ENCODE measurements at places on chromosomes 3 and 15.

GRCh38 chr3:59374818-59375211, 325.0 kb upstream of the CFAP20DC start:
- no peak for DNase-seq

GRCh38 chr3:118525077-118525476, 509.6 kb downstream of the IGSF11 start:
- no peak for DNase-seq

DNA sequence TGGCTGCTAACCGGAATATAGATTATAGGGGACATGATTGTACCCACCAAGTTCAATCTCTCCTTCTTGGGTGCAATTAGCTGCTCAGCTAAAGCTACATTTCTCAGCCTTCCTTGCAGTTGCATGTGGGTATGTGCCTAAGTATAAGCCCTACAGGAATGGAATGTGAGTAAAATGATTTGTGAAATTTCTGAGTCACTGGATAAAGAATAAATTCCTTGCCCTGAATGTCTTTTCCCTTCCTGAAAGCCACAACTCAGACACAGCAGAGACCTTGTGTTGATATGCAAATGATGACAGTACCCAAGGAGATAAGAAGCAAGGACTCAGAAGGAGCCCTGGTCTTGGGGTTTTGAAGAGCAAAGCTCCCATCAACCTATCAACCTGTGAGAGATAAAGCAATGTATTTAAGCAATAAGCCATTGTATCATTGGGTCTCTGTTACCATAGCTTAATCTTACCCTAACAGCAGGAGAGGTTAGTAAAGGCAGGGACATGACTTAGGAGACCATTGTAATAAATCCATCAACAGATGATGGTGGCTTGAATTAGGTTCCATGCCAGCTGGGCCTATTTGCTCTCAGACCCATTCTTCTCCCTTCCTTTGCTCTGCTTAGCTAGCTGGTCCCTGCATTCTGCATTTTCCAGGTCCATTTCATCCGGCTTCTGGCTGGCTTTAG, 25.6 kb upstream of the ZNF280D start:
- no peak for DNase-seq

- peak; percentile 50 for DNase-seq
Observed at GRCh38 chr3:123028233-123028828, 768 bp upstream of the SEMA5B start.

DNA sequence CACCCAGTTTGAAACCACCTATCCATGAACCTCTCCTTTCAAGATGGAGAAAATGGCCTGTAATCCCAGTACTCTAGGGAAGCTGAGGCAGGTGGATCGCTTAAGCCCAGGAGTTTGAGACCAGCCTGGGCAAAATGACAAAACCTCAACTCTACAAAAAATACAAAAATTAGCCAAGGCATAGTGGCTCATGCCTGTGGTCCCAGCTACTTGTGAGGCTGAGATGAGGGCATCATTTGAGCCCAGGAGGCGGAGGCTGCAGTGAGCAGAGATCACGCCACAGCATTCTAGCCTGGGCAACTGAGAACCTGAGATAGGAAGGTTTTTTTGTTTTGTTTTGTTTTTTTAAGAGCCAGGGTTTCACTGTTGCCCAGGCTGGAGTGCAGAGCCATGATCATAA, 5.4 kb downstream of the TKT start:
- DNase-seq: no peak

- DNase-seq: no peak
Observed at GRCh38 chr3:64049136-64049535, 25.8 kb upstream of the PSMD6 start.

- no peak for DNase-seq
Observed at GRCh38 chr3:55270976-55271375, 216.1 kb downstream of the WNT5A start.

- DNase-seq: no peak
Observed at GRCh38 chr3:116267116-116267515, 178.2 kb downstream of the LSAMP start.

GRCh38 chr3:180274536-180274935, 237.8 kb upstream of the PEX5L start:
- DNase-seq: no peak

- no peak for DNase-seq
Observed at GRCh38 chr3:113241292-113242095, 30.1 kb downstream of the BOC start.

DNA sequence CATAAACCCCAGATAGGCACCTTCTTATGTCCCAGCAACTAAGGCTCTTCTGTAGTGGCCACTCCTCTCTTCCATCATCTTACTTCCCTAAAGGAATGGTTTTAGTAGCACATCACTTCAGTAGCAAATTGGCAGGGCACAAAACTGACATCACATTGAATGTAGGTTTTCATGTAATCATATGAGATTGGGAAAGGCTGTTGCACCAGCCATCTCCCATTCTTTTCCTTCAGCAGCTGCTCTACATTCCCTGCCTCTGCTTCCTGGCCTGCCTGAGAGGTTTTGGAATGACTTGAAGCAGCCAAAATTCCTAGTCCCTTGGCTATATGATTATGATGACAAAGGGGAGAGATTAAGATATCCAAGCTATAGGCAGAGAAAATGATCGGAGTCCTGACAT, 36.5 kb downstream of the NSUN3 start:
- no peak for DNase-seq

DNA sequence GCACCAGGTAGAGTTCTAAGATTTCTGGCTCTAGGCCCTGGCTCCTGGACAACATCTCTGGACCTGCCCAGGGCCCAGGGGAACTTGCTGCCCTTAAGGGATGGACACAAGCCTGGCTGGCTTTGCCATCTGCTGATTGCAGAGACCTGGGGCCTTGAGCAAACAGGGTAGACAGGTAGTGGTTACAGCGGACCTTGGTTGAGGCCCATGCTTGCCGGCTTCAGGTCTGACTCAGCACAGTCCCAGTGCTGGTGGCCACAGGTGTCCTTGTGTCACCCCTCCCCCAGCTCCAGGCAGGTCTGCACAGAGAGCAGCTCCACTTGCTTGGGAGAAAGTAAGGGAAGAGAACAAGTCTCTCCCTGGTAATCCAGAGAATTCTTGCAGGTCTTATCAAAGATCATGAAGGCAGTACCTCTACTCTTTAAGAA, 15.9 kb upstream of the ACTL6A start:
- DNase-seq: no peak

DNA sequence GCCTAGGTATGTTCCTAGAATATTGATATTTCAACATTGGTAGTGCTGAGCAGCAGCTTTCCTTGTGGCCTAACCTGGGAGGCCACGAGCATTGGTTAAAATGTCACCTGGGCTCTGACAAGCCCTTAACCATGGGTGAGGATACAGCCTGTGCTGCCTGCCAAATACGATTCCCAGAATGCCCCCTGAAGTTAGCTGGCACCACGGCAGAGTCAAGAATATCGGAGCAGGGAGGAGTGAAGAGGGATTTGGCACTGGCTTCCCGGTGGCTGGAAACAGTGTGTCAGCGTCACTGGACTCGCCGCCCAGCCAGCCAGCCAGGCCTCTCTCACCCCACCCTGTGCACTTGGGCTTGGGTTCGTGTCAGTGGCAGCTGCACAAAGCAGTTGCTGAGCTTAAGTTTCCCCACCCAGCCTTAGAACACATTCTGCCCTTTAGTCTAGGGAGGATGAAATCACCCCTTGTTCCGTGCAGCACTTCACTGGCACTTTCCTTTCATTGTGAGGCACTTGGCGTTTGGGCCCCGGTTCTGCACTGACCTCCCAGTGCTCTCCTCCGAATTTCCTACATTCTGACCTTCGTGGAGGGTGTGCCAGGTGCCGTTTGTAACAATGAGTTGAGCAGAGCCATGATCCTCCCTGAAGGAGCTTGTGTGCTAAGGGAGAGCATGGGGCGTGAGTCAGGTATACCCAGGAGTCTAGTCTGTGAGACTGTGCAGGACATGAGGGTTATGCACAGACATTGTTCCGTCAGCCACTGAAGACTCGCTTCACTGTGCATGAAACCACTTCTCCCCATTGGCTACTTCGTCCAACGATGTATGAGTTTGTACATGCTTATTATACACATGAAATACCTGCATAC, 152.8 kb upstream of the BHLHE40 start:
- DNase-seq: no peak

DNA sequence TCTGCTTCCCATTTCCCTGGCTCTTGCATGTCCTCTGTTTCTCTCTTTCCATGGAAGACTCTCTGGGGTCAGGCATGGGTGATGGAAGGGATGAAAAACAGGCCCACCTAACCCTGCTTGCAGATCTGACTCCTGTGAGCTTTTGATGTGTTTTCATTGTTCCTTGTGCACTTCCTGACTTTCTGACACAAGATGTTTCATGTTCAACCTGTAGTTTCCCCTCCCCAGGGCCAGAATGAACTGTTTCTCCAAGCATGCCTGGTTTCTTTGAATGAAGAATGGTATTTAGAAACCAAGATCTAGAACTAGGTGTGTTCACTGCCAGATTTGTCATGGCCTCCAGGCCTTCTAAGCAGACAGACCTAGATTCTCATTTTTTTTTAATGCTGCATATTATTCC, 36.1 kb upstream of the CRTC3 start:
- no peak for DNase-seq

GRCh38 chr3:58299839-58300516, 6.1 kb upstream of the RPP14 start:
- DNase-seq: no peak

DNA sequence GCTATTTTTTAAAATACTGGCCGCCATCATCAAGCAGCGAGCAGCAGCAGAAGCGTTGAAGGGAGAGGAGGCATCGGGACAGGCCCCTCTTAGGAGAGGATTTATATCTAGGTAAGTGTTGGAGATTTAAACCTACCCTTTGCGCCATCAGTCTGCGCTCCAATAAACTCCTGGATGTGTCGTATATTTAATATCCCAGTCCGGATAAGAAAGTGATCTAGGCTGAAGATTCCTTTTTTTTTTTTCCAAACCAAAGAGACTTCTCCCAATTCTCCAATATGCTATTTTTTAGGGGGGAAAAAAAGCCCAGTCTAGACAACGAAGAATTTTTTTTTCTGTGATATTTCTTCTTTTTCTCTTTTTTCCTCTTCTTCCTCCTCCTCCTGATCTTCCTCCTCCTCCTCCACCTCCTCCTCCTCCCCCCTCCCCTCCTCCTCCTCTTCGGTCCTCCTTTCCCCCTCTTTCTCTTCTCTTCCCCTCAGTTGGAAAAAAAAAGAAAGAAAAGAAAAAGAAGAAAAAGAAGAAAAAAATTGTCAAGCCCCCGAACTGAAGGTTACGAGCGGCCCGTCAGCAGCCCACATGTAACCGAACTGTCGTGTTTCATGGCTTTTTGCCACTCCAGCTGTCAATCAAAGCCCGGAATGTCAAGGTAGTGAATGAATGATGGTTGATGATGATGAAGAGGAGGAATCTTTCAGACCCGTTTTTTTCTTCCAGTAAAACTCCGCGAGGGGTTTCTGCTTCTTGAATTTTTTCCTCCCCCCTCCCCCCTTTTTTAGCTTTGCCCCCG, 835 bp downstream of the MEIS2 start:
- DNase-seq: no peak

GRCh38 chr3:155070316-155070715, 9.8 kb upstream of the MME start:
- no peak for DNase-seq

- no peak for DNase-seq
Observed at GRCh38 chr3:112382543-112383160, 49.7 kb downstream of the CD200 start.

DNA sequence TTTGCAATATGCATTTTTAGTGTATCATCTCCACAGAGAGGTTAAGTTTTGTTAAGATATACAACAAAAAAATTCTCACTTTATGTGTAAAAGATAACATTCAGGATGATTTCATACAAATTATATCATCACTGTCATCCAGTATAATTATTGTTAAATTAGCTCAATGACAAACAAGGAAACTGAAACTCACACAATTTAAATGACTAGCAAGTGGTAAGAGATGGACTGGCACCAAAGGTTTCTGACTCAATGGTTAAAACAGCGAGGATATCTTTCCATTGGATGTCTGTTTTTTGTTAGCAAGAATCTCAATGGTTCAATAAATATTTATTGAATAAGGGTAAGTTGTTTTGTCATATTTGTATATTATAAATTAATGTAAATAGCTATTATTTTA, 22.6 kb downstream of the CIP2A start:
- DNase-seq: no peak

DNA sequence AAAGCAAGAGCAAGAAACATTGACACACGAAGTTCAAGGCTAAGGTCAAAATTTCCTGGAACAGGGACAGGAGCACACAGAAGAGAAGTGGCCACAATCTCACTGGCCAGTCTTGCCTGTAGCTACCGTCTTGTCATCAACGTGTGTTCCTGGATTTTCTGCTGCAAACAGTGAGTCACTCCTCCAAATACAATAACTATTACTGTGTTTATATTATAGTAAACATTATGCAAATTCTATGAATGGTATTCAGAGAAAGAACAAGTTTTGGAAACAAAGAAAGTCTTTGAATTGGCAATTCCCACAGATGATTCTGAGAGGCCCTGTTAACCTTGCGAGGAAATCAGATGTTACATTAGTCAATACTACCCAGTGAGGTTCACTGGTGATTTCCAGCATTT, 220.5 kb downstream of the FAM43A start:
- no peak for DNase-seq

DNA sequence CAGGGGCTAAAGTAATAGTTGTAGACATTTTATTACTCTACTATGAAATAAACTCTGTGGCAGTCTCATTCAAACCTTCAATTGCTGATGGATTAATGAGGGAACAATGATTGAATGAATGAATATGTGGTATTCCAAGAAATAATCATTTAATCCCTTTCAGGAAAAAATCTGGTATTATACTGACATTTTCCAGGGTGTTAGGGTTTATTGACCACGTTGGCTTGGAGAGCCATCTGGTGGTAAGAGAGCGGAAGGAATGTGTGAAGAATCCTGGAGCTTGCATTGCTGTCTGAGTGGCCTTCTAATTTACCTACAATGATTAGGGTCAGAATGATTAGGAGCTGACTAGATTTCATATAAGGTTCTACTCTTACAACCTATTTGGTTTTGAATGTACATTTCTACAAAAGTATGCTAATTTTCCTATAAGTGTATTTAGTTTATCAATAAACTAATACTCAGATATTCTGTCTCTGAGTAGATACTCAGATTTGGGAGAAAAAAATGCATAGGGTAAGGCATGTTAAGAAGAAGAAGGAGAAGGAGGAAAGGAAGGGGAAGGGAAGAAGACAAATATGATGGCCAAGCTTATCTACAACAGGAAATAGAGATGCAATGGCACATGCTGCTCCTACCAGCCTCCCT, 249.9 kb downstream of the ROBO1 start:
- DNase-seq: no peak
